ENCODE measurements at places on chromosomes 7 and 10. TPM values are rescaled to one million over a fixed set of nuclear protein-coding genes. Genes with fewer than 3 reads are reported as not detected.

GRCh38 chr7:158744070-158744469 lies 39.5 kb upstream of the NCAPG2 start:
- peaks cover 44% of the 10 kb centered on the region for H3K36me3 ChIP-seq
- no peak overlapping the region for H3K27ac ChIP-seq
- no peaks in the 10 kb centered on the region for H3K27me3 ChIP-seq
- no peak overlapping the region for H3K4me3 ChIP-seq
- H3K4me1 ChIP-seq: peaks cover 10% of the 10 kb centered on the region

DNA sequence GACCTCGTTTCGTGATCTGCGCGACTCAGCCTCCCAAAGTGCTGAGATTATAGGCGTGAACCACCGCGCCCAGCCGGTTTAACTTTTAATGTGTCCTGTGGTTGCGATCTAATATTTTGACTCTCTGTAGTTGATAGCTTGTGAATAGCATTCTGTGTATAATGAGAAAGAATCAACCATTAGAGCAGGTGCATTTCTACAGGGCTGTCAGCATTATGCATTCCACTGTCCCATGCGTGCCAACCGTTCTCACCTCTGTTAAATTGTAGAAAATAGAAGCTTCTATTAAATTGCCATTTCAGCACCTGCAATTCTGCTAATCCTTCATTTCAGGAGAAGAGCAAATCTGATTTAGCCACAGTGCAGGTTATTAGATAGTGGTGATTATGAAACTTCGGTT lies 61.7 kb downstream of the VIM start:
- H3K4me1 ChIP-seq: peaks cover 12% of the 10 kb centered on the region
- H3K36me3 ChIP-seq: no peaks in the 10 kb centered on the region
- no peak overlapping the region for H3K4me3 ChIP-seq
- H3K27ac ChIP-seq: no peak overlapping the region
- DNase-seq: no peak
- peaks cover 23% of the 10 kb centered on the region for H3K27me3 ChIP-seq

The C1QL3 gene
- not detected for total RNA-seq

DNA sequence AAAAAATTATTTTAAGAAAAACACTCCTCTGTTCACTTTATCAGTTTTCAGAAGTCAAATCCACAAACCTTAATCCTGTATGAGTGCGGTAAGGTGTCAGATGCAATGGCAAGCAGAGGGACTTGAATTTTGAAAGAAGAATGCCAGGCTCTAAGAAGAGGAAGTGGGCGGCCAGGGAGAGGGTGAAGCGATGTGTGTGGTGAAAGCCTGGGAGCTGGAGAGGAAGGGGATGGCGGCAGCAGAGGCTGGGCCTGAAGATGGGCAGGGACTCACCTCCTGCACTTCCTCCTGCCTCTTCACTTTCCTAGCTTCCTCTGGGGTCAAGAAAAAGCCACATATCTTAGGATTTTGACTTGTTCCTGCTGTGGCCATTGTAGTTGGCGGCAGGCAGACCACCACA lies 609.6 kb downstream of the PARD3 start:
- DNase-seq: no peak
- H3K27ac ChIP-seq: no peak overlapping the region
- H3K36me3 ChIP-seq: no peaks in the 10 kb centered on the region
- no peak overlapping the region for H3K4me3 ChIP-seq
- no peaks in the 10 kb centered on the region for H3K27me3 ChIP-seq

DNA sequence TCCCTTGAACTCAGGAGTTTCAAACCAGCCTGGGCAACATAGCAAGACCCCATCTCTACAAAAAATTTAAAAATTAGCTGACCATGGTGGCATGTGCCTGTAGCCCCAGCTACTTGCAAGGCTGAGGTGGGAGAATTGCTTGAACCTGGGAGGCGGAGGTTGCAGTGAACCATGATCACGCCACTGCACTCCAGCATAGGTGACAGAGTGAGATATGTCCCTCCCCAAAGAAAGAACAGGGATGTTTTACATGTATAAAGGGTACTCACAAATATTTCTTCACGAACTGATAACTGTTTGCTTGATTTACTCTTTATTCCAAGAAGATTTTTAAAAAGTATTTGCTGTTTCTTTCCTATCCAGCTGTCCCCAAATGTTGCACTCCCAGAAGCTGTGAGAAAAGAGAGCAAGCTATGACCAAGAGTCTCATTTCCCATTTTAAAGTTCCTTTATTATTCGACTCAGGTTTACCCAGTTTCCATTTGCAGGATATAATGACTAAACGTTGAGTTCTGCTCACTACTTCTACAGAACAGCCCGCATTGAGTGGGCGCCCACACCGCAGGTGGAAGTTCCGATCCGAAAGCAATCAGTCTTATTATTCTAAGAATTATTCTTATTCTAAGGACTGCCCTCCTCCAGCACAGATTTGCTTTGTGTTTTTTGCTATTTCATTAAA lies 90.7 kb downstream of the APBB1IP start:
- no peak overlapping the region for H3K4me3 ChIP-seq
- H3K36me3 ChIP-seq: peaks cover 44% of the 10 kb centered on the region
- no peak overlapping the region for H3K27ac ChIP-seq
- no peak for DNase-seq
- peaks cover 7% of the 10 kb centered on the region for H3K4me1 ChIP-seq
- no peaks in the 10 kb centered on the region for H3K27me3 ChIP-seq

The RAMP3 gene
- not detected for total RNA-seq

The MYOF gene
- 37.8 TPM for total RNA-seq

GRCh38 chr10:105188737-105189462 lies 547.8 kb downstream of the SORCS3 start:
- no peak overlapping the region for H3K4me3 ChIP-seq
- H3K4me1 ChIP-seq: no peaks in the 10 kb centered on the region

The TEX36 gene
- not detected for total RNA-seq

- H3K27ac ChIP-seq: peak overlapping the region; percentile 56
- H3K36me3 ChIP-seq: no peaks in the 10 kb centered on the region
- peak overlapping the region; percentile 78 for H3K4me3 ChIP-seq
- peaks cover 68% of the 10 kb centered on the region for H3K27me3 ChIP-seq
Observed at GRCh38 chr10:21517134-21518031, 8.1 kb downstream of the SKIDA1 start.

The SLC18A2 gene
- total RNA-seq: 0.14 TPM

- no peaks in the 10 kb centered on the region for H3K36me3 ChIP-seq
- no peak overlapping the region for H3K27ac ChIP-seq
- DNase-seq: no peak
- peaks cover 2% of the 10 kb centered on the region for H3K4me1 ChIP-seq
- no peaks in the 10 kb centered on the region for H3K27me3 ChIP-seq
Observed at GRCh38 chr7:74625446-74625845, 32.1 kb upstream of the GTF2I start.

DNA sequence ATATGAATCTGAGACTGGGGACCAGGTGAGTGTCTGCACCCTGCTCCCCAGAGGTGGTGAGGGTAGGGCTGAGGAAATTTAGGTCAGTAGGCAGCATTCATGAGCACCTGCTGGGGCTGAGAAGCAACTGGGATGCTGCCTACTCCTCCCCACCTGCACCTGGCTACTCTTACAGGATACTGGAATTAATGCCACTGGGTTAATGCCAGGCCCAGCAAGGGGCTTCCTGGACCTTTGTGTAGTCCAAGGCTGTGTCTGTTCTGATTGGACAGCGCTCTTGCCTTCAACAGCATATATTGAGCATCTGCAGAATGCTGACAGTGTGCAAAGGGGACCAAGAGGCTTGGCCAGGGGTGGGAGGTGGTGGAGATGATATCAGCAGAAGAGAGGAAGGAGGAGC lies 32.1 kb downstream of the ADCYAP1R1 start:
- DNase-seq: no peak
- H3K4me3 ChIP-seq: no peak overlapping the region
- H3K27ac ChIP-seq: no peak overlapping the region
- peaks cover 3% of the 10 kb centered on the region for H3K4me1 ChIP-seq
- H3K36me3 ChIP-seq: no peaks in the 10 kb centered on the region
- peaks cover 12% of the 10 kb centered on the region for H3K27me3 ChIP-seq

The SRPK2 gene
- 42.9 TPM for total RNA-seq

- DNase-seq: no peak
- H3K4me1 ChIP-seq: peaks cover 60% of the 10 kb centered on the region
- no peak overlapping the region for H3K4me3 ChIP-seq
- no peak overlapping the region for H3K27ac ChIP-seq
- H3K27me3 ChIP-seq: no peaks in the 10 kb centered on the region
Observed at GRCh38 chr10:102767428-102768160, 23.8 kb downstream of the WBP1L start.

- DNase-seq: peak; percentile 44
- H3K4me3 ChIP-seq: no peak overlapping the region
- H3K27ac ChIP-seq: no peak overlapping the region
- H3K36me3 ChIP-seq: peaks cover 2% of the 10 kb centered on the region
- H3K4me1 ChIP-seq: peaks cover 59% of the 10 kb centered on the region
Observed at GRCh38 chr10:124657806-124658205, 86.4 kb downstream of the FAM53B start.

- H3K27me3 ChIP-seq: peaks cover 11% of the 10 kb centered on the region
- no peaks in the 10 kb centered on the region for H3K36me3 ChIP-seq
- H3K4me1 ChIP-seq: no peaks in the 10 kb centered on the region
- no peak overlapping the region for H3K27ac ChIP-seq
Observed at GRCh38 chr7:149704507-149704906, 68.9 kb downstream of the ZNF467 start.

DNA sequence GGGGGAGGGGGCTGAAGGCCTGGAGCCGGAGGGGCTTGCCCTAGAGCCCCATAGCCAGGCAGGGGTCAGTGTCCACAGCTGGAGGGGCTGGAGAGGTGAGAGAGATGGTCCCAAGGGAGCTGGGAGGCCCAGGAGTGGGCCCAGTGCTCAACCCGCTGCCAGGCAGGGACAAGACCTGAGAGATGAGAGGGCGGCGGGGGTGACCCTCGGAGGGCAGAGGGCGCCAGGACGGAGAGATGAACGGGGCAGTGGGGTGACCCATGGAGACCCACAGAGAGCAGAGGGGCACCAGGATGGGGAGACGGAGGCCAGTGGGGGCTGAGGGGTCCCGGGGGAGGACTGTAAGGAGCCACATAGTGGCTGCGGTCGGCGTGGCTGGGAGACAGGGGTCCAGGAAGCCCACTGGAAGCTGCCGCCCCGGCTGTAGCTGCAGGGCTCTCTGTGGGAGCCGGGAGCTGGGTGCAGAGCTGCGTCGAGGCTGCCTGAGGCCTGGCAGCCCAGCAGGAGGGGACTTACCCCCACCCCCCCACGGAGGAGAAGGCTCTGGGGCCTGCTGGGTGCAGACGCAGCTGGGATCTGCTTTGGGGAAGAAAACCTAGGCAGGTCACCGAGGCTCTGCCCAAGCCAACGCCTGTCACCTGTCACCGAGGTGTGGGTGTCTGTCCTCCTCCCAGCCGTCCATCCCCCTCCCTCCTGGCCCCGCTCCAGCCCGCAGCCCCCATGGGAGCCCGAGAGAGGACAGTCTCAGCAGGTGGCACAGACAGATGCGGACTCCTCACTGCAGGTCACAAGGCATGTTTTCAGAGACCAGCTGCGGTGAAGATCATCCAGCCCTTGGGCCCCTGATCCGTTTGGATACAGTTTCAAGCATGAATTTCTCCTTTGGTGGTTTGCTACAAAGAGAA lies 25.1 kb downstream of the PWWP2B start:
- H3K4me1 ChIP-seq: peaks cover 21% of the 10 kb centered on the region
- H3K27ac ChIP-seq: peak overlapping the region; percentile 81
- no peaks in the 10 kb centered on the region for H3K36me3 ChIP-seq
- no peak overlapping the region for H3K4me3 ChIP-seq
- no peaks in the 10 kb centered on the region for H3K27me3 ChIP-seq

DNA sequence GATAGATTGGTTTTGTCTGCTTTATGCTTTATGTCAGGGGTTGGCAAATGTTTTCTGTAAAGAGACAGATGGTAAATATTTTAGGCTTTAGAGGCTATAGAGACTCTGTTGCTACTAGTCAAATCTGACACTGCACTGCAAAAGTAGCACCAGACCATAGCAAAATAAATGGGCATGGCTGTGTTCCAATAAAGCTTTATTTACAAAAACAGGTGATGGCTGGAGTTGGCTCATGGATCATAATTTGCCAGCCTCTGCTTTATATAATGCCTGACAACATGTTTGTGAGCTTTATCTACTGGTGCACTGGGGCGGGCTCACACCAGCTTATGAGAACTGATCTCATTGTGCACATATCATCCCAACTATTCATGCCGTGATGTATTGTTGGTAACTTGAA lies 120.1 kb downstream of the PLXDC2 start:
- H3K27ac ChIP-seq: no peak overlapping the region
- H3K27me3 ChIP-seq: no peaks in the 10 kb centered on the region
- H3K36me3 ChIP-seq: no peaks in the 10 kb centered on the region
- no peak overlapping the region for H3K4me3 ChIP-seq

DNA sequence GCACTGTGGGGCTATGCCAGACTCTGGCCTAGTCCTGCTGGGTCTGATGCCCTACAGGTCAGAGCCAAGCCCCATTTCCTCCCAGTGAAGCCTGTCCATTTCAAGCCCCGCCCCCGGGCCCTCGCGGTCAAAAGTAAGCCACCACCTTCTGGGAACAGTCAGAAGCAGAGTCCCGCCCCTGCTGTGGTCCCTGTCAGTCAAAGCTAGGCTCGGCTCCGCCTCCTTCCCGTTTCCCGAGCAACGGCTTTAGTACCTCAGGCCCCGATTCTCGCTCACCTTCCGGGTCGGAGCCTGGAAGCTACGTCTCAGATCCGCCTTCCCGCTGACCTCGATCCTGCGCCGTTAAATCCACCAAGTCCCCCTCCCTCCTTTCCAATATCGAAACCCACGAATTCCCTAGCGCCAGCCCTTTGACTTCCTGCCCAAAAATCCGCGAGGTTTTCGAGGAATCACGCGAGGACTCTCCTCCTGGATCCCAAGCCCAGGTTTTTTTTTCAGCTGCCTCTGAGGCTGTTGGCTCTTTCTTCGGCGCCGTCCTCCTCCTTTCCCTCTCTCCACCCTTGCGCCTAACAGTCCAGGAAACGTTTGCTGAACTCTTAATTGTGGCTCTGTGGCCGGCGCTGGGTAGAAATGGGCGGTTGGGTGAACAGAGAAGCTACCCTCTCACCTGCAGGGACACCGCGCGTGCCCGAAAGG lies 11.8 kb downstream of the SFXN3 start:
- no peaks in the 10 kb centered on the region for H3K36me3 ChIP-seq
- H3K27ac ChIP-seq: peak overlapping the region; percentile 79
- peaks cover 21% of the 10 kb centered on the region for H3K4me1 ChIP-seq
- DNase-seq: peak; percentile 96
- H3K4me3 ChIP-seq: peak overlapping the region; percentile 79

DNA sequence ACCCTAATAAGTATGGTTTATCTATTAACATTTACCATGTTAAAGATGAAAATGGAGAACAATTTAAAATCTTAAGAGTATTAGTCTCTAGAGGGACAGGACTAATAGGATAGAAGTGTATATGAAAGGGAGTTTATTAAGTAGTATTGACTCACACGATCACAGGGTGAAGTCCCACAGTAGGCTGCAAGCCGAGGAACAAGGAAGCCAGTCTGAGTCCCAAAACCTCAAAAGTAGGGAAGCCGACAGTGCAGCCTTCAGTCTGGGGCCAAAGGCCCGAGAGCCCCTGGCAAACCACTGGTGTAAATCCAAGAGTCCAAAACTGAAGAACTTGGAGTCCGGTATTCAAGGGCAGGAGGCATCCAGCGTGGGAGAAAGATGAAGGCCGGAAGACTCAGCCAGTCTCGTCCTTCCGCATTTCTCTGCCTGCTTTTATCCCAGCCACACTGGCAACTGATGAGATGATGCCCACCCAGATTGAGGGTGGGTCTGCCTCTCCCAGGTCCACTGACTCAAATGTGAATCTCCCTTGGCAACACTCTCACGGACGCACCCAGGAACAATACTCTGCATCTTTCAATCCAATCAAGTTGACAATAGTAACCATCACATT lies 140.8 kb upstream of the FAM20C start:
- no peak overlapping the region for H3K27ac ChIP-seq
- no peak overlapping the region for H3K4me3 ChIP-seq
- no peak for DNase-seq

The PRPS1L1 gene
- total RNA-seq: not detected

The PTPRN2 gene
- total RNA-seq: 0.46 TPM

Measured in activated CD4-positive, alpha-beta T cell treated with anti-CD3 and anti-CD28 coated beads for 36 hours (primary cell).